ENCODE measurements at places on chromosomes 5 and 9.

DNA sequence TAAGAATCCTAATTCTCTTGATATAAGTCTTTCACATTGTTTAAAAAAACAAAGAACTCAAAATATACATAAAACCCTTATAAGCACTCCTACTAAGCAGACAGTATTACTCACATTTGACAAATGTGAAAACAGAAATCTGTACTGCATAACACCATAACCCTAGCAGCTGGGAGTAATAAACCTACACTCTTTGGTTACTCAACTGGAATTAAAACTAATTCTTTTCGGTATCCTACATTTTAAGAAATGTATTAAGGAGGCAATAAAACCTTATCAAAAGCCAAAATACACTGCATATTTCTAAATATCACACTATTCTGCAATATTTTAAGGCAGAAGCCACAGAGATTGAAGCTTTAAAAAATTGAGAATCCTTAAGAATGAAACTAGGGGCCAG is 6.8 kb downstream of the AUH start:
- no peak for DNase-seq

- no peak for DNase-seq
Observed at GRCh38 chr5:120160124-120160895, 303.8 kb upstream of the PRR16 start.

DNA sequence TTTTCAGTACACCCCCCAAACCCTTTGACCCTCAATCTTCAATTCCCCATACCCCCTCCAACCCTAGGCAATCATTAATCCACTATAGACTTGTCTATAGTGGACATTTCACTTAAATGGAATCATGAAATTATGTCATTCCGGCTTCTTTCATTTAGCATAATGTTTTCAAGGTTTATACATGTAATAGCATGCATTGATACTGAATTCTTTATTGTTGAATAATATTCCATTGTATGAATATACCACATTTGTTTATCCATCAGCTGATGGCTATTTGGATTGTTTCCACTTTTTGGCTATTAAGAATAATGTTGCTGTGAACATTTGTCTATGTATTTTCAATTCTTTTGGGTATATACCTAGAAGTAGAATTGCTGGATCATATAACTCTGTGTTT is 238.8 kb downstream of the PDE4D start:
- DNase-seq = no peak

DNA sequence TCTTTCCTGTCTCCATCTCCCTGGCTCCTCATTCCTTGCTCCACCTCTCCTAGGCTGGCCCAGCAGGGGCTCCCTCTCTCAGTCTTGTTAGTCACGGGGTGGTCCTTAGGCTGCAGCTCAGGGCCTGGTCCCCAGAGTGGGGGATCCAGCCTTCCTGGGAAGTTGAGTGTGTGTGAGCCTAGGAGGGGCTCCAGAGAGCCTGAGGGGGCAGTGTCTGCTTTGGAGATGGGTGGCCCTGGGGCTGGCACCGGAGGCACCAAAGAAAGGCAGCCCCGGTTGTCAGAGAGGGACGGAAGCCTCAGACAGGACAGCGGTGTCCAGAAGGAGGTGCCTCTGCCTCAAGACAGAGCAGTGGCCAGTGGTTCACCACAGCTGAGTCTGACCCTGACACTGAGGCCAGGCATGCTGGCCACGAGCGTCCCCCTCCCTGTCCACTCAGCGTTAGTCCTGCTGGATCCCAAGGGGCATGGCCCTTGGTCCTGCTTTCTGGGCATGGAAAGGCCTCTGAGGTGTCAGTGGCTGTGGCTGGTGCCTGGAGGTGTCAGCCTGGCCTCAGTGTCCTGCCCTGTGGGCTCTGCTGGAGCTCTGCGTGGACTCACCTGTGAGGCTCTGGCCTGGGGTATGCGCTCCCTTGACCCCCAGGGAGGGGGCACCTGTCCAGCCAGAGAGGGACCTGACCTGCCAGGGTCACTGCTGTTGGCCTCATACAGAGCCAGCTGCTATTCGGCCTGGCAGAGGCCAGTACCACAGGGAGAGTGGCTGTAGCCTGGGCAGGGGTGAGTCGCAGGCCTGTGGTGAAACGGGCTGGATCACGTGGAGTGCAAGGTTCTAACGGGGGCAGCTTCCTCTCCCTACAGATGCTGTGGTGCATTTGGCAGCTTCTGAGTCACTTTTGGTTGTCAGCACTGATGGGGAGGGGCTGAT is 130.6 kb downstream of the CACNA1B start:
- DNase-seq = no peak
